ENCODE measurements at places on chromosomes 1 and 21.

DNA sequence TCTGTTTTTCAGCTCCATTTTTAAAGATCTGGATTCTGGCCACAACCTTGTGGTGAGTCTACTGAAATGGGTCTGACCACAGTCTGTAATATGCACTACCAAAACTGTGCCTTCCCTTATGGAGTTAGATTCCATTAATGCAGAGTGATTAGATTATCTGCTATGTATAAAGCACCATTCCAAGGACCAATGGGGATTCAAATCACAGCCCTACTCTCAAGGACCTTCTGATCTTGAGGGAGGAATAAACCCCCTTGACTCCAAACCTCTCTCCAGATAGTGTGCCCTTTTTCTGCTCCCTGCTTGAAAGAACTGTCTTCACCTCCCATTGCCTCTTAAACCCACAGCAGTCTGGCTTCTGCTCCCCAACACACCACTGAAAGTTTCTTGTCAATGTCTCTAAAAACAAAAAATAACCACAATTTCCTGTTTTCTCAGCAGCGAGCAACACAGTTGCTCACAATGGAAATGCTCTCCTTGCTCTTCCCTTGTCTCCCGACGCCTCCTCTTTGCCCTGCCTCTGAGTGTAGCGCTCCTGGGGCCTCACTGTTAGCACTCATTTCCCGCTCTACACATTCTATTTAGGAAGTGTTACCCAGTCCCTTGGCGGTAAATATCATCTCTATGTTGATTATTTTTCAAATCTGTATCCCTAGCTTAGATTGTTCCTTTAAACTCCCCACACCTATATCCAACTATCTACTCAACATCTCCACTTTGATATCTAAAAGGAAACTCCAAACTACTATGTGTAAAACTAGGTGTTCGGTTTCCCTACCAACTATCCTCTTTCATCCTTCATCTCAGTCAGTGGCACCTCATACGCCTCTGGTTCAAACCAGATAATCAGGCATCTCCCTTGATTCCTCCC lies 13.6 kb downstream of the PCNX2 start:
- no peak for DNase-seq

GRCh38 chr1:42739753-42740700 lies at the start of gene CLDN19:
CLDN19 (minus strand) TSS chr1:42740236; CDS start chr1:42740063, 173 bp downstream.
- no peak for DNase-seq

GRCh38 chr1:5969168-5969567 lies 23.1 kb downstream of the NPHP4 start:
- DNase-seq = no peak

- peak; percentile 5 for DNase-seq
These were observed 1.5 kb upstream of the THRAP3 start for GRCh38 chr1:36222481-36223380.

DNA sequence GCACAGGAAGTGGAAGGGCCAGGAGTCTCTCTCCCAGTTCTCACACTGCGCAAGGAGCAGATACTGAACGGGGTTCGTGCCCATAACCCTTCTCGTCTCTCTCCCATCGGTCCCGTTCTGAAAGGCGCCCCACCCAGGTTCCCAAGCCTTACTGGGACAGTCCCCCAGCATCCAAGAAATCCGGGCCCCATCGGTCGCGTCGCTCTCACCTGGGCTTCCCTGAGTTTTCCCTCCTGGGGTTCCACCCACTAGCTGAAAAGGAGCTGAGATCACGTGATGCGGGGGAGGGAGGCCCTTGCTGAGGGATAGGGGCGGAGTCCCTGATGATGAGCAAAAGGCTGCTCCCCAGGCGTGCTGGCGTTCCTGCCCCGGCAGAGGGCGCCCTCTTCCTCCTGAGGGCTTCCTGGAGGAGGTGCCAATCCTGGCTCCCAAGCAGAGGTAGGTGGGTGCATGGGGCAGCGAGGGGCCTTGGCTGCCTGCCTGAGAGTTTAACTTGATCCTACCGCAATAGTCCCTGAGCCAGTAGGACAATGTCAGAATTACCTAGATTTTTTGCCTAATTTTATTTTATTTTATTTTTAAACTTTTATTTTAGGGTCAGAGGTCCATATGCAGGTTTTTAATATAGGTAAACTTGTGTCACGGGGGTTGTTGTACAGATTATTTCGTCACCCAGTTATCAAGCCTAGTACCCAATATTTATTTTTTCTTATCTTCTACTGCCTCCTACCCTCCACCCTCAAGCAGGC lies at the start of gene SPOCD1:
Gene SPOCD1, minus strand, starts transcription at position 271 of the 749 bp plus-strand sequence. CDS start 689 bp downstream, outside the sequence.
- peak; percentile 84 for DNase-seq
